ENCODE measurements at places on chromosomes 2 and 18.

- DNase-seq, result no peak
Measured at GRCh38 chr2:54845514-54845913, 122.1 kb downstream of the EML6 start.

DNA sequence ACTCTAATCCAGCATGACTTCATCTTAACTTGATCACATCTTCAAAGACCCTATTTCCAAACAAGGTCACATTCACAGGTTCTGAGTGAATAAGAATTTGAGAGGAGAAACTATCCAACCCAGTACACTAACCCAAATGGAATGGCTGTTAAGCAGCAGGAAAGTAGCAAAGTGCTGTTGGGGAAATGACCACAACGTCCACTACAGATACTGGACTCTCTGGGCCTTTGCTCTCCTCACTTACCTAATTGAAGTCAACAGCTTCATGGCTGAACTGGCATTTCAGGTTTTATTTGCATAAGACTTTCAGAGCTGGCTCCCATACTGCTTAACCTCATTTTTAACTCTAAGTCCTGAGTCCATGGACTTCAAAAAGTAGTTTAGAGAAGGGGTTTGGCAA lies 38.0 kb upstream of the ACVR2A start:
- no peak for DNase-seq

DNA sequence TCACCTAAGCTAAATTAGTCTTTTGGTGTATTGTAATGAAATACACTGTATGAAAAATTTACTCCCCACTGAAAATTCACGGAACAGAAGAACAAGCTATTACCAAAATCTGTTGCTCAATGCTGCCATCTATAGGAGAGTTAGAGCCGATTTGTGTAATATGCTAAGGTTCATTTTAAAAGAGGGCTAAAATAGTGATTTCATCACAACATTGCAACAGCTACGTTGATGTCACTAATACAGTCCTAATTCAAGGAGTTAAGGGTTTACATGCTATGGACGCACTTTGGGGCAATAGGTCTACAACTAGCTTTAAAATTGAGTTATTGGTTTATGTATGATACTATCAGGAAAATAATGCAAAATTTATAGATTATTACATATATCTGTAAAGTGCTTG lies 3.0 kb upstream of the IRS1 start:
- no peak for DNase-seq

- no peak for DNase-seq
Measured at GRCh38 chr2:178199334-178199733, 5.0 kb downstream of the OSBPL6 start.

DNA sequence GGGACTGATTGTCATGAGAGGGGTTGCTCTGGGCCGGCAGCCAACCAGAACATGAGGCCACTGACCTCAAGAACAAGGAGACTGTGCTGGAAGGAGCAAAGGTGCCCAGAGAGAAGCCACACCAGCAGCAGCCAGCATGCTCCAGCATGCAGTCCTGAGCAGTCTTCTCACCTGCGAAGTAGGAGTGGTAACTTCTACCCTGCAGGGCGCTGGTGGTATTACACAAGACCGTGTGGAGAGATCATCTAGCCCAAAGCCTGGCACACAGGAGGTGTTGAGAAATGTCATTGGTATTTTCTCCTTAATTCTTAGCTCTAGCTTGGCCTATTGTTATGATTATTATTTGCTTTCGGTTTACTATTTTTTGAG lies 132.7 kb downstream of the TSN start:
- peak; percentile 32 for DNase-seq

DNA sequence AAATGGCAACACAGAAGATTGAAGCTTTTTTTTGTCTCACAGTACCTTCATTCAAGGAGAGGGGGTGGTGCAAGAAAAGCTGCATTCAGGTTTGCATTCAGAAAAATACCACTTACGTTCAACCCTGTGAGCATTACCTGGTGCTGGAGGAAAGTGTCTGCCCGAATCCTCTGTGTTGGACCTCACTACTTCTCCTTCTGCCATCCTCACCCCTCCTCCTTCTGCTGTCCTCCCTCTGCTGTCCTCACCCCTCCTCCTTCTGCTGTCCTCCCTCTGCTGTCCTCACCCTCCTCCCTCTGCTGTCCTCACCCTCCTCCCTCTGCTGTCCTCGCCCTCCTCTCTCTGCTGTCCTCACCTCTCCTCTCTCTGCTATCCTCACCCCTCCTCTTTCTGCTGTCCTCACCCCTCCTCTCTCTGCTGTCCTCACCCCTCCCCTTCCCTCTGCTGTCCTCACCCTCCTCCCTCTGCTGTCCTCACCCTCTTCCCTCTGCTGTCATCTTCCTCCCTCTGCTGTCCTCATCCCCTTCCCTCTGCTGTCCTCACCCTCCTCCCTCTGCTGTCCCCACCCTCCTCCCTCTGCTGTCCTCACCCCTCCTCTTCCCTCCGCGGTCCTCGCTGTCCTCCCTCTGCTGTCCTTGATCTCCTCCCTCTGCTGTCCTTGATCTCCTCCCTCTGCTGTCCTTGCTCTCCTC lies 11.3 kb downstream of the GAD1 start:
- DNase-seq, result no peak

DNA sequence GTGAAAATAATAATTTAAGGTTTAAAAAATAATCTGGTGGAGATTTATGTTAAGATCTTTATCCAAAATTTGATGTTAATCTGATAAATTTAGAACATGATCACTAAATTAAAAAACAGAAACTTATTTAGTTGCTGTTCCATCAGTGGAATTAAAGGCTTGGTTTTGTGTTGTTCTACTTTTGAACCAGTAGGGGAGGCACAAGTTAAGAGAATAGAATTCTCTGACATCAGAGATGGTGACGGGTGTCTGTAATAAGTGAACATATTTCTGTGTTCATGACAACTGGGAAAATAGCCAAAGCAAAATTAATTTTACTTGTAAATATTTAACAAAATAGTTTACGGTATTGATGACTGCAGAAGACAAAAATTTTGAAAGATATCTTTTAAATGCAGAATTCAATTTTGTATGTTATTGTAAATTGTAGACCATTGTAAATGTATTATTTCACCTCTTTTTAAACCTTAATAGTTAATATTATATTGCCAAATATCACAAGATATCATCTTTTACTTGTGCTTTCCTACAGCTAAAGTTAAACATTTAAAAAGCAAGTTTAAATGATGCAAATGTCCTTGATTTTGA lies 106.0 kb downstream of the UBR3 start:
- DNase-seq, result no peak

GRCh38 chr2:43493954-43494353 lies 101.9 kb downstream of the THADA start:
- no peak for DNase-seq

DNA sequence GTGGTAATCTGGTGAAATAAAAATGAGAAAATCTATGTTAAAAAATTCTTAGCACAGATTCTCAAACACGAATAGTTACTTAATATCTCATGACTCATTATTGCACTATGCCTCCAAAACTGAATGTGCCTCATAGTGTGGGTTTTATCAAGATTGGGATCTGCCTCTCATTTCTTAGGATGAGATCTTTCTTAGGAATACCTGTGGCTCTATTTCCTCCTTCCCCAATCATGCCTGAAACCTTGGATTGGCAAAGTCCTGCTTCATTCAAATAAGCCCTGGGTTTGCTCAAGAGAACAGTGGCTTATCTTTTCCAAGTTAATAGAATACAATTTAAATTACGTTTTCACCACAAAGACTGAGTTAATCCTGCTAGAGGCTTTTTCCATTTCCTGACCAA lies 100.3 kb downstream of the DPP10 start:
- DNase-seq, result no peak

GRCh38 chr2:60341151-60341550 lies 212.3 kb downstream of the BCL11A start:
- no peak for DNase-seq

DNA sequence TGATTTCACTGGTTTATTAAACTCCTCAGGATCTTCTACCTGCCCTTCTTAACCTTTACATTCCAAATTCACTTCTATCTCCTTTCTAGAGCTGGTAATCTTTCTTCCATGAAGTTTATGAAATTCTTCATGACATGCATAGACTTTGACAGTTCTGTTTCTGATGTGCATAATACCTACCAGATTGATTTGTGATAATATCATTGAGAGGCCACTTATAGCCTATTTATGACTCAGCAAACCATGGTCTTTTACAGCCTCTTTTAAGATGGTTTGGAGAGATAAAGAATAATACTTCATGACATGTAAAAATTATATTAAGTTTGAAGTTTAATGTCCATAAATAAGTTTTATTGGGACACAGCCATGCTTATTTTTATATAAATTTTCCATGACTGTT lies 14.0 kb downstream of the SCN2A start:
- DNase-seq, result no peak

DNA sequence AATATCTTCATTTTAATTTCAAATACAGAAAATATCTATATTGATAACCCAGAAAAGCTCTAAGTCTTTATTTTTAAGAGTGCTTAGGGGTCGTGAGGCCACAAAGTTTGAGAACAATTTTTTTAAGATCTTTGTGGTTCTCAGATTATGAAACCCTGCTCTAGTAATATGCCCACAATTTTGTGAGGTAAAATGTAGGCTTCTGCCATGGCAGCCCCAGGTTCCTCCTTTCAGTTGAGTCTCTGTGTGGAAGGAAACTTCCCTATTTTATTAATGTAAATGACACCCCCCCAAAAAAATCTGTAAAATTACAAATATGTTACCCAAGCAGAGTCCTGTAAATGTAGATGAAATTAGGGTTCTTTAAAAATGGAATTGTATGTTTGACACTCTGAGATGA lies 600.5 kb downstream of the SATB2 start:
- no peak for DNase-seq

GRCh38 chr2:3637692-3638455 lies 20.1 kb upstream of the ALLC start:
- DNase-seq, result no peak

DNA sequence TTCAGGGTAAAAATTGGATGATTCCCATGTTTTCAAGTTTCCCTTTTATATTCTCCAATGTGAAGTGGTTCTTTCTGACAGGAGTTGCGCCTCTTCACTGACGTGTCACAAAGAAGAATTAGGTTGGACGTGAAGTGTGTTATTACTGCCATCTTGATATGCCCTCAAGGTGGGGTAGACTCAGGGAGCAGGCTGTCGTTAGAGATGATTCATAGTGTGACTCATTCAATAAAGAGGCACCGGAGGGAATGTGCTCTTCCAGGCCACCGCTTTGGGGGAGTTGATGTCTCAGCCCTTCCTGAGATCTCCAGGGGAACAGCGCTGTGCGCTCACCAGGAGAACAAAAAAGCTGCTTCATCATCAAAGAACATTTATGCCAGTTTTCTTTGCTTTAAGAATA lies 3.6 kb upstream of the DGKD start:
- DNase-seq, result no peak

GRCh38 chr2:68292108-68292710 lies 27.5 kb downstream of the CNRIP1 start:
- no peak for DNase-seq

- DNase-seq, result no peak
Measured at GRCh38 chr2:220293966-220294365, 666.5 kb downstream of the SLC4A3 start.

Data from activated CD4-positive, alpha-beta T cell treated with anti-CD3 and anti-CD28 coated beads, Interleukin-2, amount 50 U/mL, for 48 hours (primary cell).